ENCODE measurements at places on chromosomes 2 and 18.

- no peak for DNase-seq
Observed at GRCh38 chr2:67466734-67467133, 69.6 kb downstream of the ETAA1 start.

GRCh38 chr2:100286318-100286717 is 36.0 kb downstream of the LONRF2 start:
- no peak for DNase-seq

- DNase-seq: no peak
Observed at GRCh38 chr2:219434718-219435525, at the start of gene SPEG. Gene SPEG, plus strand, starts transcription at chr2:219434843. Its CDS starts 135 bp downstream, at chr2:219434978.

- no peak for DNase-seq
Observed at GRCh38 chr2:204669382-204669781, 124.1 kb downstream of the PARD3B start.

- DNase-seq: no peak
Observed at GRCh38 chr2:62178741-62179271, 17.1 kb upstream of the B3GNT2 start.

DNA sequence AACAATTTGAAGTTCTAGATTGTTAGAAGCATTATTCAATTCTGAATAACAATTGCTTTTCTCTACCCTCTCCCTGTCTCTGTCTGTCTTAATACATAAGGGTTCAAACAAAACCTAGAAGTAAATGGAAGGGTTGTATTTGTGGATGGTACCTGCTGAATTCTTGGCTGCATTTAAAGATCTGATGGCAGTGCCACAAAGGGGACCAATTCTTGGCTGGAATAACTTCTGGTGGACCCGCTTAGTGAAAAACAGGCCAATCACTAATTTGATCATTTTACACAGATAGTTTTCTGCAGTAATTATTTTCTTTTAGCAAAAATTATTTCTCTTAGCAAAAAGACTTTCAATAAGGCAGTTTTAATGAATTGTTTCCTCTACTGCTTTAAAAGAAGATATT is 353.5 kb downstream of the MYCN start:
- DNase-seq: no peak

- DNase-seq: no peak
Observed at GRCh38 chr2:126836761-126837679, 61.7 kb upstream of the TEX51 start.

- DNase-seq: no peak
Observed at GRCh38 chr2:105756435-105756834, 11.7 kb downstream of the NCK2 start.

GRCh38 chr18:63823516-63824219 is 48.5 kb downstream of the SERPINB7 start:
- DNase-seq: no peak

- DNase-seq: no peak
Observed at GRCh38 chr2:152568531-152568930, 148.7 kb downstream of the PRPF40A start.

- DNase-seq: no peak
Observed at GRCh38 chr18:60601249-60601648, 228.7 kb upstream of the MC4R start.

DNA sequence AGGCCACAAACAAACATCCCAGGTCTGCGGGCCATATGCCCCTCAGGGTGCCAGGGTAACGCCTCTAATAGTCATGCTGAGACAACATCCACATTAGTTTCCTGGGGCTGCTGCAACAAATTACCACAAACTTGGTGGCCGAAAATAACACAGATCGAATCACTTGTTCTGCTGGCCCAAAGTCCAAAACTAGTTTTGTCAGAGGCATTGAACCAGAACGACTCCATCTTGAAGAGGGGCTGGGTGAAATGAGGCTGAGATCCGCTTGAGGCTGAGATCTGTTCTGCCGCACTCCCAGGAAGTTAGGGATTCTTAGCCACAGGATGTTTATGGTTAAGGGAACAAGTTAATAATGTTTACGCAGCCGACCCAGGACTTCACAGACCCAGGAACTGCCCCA is 66.7 kb downstream of the COPS8 start:
- DNase-seq: no peak

DNA sequence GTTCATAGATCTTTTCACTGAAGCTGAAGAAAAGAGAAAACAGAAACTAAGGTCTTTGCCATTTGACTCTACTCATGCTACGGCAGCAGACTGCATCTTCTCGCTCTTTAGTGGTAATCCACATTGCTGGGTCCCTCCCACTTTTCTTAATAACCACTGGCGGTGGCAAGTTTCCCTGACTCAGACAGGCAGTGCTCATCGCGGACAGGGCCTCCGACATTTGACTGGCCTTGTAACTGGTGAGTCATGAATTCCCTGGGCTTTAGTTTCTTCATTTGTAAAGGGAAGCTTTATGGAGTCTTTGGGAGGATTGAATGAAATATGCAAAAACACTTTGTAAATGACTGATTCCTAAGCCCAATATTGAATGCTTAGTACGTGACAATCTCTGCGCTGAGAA is 238.2 kb upstream of the RBBP8 start:
- DNase-seq: no peak

DNA sequence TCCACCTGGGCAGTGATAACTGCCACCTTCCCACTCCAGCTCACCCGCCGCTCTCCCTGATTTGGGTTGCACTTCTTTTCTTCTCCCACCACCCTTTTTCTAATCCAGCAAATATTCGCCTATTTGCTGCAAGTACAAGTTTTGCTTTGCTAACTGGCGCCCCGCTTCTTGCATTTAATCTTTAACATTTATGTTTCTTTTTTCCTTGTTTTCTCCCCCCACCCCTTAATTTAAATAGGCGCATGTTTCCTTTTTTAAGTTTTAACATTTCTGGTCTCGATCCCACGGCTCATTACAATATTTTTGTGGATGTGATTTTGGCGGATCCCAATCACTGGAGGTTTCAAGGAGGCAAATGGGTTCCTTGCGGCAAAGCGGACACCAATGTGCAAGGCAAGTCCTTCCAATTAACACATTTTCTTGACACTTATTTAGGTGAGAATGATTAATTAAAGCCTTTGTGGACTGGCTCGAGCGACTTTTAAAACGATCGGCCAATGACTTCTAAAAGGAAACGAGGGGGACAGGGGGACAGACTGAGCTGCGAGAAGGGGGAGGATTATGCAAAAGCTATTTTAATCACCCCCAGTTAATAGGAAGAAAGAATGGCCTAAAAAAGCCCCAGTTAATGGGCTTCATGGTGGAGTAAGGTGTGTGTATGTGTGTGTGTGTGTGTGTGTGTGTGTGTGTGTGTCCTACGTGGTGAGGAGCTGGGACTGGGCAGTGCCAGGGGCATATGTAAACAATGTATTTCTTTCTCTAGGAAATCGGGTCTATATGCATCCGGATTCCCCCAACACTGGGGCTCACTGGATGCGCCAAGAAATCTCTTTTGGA is 1.6 kb downstream of the TBR1 start:
- no peak for DNase-seq

DNA sequence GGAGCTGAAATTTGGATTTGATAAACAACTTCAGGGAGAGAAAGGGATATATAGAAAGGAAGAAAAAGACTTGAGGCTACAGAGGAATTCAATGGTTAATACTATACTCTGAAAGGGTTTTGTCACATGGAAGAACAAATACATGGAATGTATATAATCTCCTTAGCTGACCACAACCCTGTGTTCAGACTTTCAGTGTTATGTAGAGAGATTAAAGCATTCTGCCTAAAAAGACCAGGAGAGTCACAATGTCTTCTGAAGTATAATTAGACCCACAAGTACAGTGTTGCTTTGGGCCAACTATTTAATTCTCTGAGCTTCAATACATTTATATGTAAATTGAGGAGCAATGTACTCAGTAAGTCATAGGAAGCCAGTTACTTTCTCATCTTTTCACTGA is 123.8 kb upstream of the FSHR start:
- DNase-seq: no peak

DNA sequence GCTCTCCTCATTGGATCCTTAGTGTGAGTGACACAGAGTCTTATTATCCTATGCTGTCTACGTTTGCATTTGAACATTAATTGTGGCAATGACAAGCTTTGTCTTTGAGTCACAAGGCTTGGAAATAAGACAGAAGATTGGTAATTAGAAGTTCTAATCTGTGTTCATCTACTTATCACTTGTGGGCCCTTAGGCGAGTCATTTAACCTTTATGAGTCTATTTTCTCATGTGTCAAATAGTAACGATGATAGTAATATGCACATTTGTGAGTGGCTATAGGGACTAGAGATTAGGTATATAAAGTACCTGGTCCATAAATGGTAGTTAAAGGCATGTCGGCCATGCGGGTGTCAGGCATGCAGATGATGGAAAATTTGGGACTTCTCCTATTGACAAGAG is 105.6 kb upstream of the NABP1 start:
- DNase-seq: no peak

GRCh38 chr18:5309888-5310470 is 14.5 kb upstream of the ZBTB14 start:
- peak; percentile 33 for DNase-seq

DNA sequence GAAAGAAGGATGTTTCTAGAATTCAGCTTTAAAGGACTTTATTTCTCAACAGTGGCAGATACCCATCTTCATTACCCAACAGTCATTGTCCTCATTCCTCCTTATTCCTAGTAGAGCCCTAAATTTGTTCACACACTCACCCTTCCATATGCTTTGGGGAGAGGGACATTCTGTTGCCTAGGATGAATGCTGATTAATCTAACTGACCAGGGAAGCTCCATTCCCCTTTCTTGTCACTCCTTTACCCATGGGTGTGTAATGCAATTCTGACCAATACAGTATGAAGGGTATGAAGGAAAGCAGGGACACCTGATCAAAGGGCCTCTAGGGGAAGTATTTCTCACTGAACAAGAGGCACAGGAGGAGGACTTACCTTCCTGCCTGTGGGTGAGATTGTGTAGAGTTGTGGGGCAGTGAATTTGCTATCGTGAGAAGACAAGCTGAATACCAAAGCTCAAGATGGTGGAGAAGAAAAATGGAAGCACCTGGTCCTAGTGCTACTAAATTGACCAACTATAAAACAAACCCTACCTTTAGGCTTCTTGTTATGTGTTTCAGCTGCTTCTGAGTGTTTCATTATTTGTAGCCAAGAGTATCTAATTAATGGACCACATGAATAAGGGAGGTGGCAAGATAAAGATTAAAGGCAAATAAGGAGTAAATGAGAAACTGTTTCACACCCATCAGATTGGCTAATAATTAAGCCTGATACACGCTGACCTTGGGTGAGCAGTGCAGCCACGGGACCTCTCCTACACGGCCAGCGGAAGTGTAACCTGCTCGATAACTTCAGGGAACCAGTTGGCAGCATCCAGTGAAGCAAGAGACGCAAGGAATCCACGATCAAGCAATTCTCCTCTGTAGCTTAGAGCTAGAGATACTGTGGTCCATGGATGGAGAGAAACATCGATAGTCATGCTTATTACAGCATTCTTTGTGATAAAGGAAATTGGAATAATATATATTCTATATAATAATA is 202.3 kb downstream of the MYCN start:
- DNase-seq: no peak

DNA sequence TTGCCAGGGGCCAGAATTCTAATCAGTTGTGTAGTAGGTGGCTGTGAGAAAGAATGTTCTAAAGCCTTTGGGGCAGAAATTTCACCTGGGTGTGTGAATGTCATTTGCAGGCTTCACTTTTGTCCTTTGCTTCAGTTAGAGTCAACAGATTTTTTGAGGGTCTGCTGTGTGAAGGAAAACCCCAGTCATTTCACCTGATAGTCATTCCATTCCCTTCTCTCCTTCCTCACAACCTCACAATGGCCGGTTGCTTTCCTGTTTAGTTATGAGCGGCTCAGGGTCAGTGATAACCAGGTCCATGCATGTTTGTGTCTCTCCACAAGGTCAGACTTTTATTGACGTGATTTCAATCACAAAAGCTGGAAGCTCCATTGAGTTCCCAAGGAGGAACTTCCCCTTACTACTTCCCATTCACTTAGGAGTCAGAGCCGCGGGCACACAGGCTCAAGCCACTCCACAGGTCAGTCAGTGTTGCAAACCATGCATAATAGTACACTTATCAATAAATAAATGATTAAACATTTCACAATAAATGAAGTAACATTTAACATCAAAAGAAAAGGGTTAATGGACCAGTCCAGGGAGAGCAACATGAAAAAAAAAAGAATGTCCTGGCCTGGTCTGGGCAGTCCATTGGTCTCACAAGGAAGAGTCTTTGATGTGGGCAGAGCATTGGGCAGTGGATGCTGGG is 74.3 kb downstream of the NPAS2 start:
- DNase-seq: no peak

GRCh38 chr2:120992791-120993555 is 257.3 kb downstream of the GLI2 start:
- DNase-seq: no peak

DNA sequence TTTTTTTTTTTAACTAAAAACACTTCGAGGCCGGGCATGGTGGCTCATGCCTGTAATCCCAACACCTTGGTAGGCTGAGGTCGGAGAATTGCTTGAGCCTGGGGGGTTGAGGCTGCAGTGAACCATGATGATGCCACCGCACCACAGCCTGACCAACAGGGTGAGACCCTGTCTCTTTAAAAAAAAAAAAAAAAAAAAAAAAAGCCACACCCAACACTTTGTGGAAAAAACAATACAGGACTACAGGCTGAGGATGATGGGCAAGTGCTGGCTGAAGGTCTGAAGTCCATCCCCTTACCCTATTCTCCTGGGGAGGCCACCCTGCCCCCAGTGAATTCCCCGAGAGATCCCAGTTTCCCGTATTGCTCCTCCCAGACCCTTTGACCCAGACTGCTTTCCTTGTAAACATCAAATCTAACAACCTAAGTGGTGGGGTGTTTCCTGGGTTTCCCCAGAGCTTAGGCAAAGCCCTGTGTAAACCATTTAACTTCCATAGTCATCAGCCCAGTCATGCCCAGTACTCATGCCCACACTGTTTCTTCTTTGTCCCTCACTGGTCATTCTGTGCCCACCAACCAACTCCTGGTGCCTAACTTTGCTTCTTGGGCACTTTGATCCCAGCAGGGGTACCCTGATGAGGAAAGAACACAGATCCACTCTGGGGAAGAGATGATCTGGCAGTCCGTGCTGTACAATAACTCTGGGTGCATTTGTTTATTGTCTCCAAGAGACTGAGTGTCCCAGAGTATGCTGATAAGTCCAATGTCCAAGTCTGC is 5.8 kb upstream of the TMEM37 start:
- no peak for DNase-seq

DNA sequence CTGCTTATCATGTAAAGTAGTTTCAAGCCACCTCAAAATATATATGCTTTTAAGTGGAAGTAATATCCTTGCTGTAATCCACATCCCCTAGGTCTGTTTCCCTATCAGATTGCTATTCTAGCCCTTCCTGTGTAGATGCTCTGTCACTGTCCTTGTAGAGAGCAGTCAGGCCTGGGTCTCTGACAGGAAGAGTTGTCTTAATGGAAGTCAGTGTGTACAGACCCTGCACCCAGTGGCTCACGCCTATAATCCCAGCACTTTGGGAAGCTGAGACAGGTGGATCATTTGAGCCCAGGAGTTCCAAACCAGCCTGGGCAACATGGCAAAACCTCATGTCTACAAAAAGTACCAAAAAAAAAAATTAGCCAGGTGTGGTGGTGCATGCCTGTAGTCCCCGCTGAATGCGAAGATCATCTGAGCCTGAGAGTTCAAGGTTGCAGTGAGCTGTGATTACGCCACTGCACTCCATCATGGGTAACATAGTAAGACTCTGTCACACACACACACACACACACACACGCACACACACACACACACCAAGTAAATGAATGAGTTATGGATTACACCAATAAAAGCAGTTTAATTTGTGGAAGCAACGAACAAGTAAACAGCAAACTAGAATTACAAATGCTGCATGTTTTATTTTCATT is 70.2 kb upstream of the DSC1 start:
- no peak for DNase-seq

- DNase-seq: no peak
Observed at GRCh38 chr18:75230163-75231052, 19.8 kb downstream of the TSHZ1 start.

GRCh38 chr18:33641141-33641540 is 63.1 kb downstream of the ASXL3 start:
- no peak for DNase-seq
